GM12892 (cell line): ENCODE measurements at places on chromosomes 2 and 18.

GRCh38 chr2:180474716-180475115 lies 467.6 kb upstream of the CWC22 start:
- DNase-seq: no peak

DNA sequence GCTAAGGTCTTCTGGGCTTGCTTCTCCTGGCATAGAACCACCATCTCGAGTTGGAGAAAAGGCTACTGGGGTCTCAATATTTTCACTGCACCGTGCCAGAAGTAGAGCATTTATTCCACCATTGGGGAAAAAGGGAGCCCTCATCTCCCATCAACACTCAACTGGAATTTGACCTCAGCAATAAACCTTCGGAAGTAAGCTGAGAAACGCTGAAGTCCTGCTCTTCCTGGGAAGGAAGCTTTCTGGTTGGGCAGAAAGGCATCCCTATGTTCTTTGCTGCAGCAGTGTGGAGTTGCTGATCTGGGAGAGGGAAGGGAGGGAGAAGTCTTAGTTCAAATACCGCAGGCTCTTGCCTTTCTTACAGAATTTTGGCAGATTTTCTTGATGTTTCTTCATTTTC lies 368.8 kb downstream of the NUP35 start:
- no peak for DNase-seq

- DNase-seq: no peak
Measured at GRCh38 chr2:229301237-229301636, 30.1 kb upstream of the PID1 start.

DNA sequence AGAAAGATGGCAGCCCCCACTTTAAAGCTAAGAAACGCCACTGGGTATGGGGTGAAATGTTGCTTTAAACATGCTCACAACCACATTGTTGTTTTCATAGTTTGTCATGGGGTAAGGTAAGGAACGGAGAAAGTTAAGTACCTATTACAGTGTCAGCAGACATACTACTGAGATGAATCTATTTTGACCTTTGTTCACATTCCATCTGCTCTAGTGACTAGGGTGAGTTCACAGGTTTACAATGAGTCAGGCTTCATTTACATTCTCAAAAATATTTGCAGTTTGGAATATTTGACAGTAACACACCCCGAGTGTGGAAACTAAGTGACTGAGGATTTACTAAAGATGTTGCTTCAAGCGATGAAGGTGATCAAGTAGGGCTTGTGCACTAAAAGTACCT lies 428.7 kb upstream of the ACVR2A start:
- DNase-seq: no peak

- DNase-seq: no peak
Measured at GRCh38 chr2:204258890-204259289, 286.4 kb upstream of the PARD3B start.

DNA sequence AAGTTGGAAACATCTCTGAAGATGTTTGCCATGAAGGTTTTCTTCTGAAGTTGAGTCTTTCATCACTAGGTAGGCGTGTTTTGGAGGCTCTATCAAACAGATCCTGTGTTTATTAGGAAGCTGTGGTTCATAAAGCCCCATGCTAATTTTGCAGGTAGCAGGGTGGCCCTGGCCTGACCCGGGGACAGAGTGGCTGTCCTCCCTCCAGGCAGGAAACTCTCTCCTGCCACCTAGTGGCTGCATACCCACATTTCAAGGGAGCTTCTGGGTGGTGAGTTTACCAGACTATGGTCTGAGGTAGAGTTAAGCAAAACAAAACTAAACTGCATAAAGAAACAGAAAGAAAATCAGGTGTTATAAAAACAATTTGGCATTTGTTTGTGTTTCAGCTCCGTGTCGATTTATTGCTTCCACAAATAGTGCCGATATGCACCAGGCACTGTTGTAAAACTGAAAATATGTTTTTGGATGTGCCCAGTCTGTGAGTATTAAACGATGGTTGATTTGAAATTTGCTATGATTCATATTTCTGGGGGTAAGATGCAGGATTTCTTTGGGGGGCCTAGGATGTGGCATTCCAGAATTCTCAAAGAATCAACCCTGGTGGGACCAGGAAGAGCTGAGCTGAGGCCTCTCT lies 26.0 kb upstream of the IL37 start:
- DNase-seq: peak; percentile 57

DNA sequence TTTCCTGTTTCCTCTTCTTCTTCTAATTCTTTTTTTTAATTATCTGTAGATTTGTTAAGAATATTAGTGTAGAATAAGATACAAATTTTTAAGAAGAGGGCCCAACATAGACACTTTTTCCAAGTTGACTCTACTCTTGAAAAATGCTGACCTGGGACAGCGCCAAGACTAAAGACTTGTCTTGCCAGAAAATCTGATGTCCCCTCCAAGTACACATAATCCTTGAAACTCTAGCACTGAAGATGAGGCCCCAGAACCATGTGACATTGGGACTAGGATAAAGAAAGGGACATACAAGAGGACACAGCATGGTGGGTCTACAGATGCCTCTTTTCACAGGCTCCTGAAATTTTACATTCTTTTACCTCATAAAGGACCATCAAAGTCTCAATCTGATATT lies 271.6 kb upstream of the SESTD1 start:
- DNase-seq: no peak

DNA sequence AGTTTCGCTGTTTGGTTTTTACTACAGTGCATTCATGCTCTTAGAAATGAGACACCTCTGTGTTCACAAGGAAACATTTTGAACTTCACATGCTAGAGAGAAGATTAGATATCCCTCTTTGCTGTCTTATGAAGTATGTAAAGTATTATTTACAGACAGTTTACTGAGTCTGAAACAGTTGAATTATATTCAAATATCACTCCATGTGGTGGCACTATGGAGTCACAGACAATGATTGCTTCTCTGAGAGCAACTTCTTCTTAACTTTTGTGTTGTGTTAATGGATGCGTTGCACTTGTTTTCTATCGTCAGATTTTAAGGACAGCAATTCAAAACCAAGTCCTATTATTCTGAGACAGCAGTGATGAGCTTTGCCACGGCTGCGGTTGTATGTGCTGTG lies 823.6 kb downstream of the GALR1 start:
- DNase-seq: no peak

- no peak for DNase-seq
Measured at GRCh38 chr2:25085761-25086560, 44.1 kb downstream of the EFR3B start.

GRCh38 chr2:42930025-42930581 lies 137.7 kb upstream of the HAAO start:
- DNase-seq: no peak

- DNase-seq: no peak
Measured at GRCh38 chr2:205770577-205770976, 88.3 kb downstream of the NRP2 start.

GRCh38 chr2:45332567-45332966 lies 278.5 kb downstream of the SRBD1 start:
- DNase-seq: no peak

DNA sequence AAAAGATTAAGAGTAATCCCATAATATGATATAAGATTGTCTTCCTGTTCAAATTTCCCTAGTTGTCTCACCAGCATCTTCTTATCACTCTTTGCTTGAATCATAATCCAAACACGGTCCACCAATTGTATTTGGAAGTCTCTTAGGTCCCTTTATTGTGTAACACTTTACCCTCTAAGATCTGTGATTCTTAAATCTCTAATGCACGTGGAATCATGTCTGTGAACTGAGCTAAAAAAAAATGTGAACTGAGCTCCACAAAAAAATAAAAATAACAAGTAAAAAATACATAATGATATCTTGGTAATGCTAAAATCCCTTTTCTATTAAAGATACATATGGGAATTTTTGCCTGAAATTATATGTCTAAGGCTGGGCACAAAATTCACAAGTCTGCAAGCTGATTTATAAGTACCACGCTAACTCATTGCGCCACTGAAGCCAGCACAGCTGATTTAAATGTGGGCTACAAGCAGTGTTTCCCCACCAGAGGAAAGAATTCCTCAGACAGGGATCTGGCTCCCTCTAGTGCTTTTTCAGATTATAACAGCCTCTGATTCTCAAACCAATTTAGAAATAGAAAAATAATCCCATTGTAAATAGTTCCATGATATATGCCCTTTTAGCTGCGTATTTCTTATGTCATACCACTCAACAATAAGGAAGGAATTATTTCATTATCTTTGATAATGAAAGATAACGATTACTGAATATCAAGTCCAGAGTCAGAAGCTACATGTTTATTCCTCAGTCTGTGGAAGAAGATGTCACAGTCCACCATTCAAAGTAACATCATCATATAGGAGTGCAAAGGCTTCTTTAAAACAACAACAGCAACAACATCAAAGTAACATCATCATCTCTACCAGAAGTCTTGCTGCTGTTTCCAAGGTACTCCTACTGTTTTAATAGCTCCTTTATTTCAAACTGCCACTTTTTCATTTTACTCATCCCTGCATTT lies 22.9 kb downstream of the RBM43 start:
- DNase-seq: peak; percentile 22

DNA sequence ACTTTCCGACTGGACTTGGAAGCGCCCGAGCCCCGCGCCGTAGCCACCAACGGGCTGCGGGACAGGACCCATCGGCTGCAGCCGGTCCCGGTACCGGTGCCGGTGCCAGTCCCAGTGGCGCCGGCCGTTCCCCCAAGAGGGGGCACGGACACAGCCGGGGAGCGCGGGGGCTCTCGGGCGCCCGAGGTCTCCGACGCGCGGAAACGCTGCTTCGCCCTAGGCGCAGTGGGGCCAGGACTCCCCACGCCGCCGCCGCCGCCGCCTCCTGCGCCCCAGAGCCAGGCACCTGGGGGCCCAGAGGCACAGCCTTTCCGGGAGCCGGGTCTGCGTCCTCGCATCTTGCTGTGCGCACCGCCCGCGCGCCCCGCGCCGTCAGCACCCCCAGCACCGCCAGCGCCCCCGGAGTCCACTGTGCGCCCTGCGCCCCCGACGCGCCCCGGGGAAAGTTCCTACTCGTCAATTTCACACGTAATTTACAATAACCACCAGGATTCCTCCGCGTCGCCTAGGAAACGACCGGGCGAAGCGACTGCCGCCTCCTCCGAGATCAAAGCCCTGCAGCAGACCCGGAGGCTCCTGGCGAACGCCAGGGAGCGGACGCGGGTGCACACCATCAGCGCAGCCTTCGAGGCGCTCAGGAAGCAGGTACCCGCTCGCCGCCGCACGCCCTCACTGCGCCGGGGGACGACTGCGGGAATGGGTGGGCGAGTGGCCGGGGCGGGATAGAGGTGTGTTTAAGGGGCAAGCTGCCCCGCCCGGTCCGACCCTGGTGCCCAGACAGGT lies 713 bp downstream of the ATOH8 start:
- no peak for DNase-seq

- no peak for DNase-seq
Measured at GRCh38 chr2:226531061-226531810, 268.4 kb downstream of the IRS1 start.

- no peak for DNase-seq
Measured at GRCh38 chr2:7010391-7011054, 93.3 kb downstream of the RNF144A start.

- DNase-seq: no peak
Measured at GRCh38 chr2:189500456-189501160, 59.3 kb downstream of the WDR75 start.

GRCh38 chr2:16128746-16129610 lies 188.6 kb downstream of the MYCN start:
- DNase-seq: no peak

DNA sequence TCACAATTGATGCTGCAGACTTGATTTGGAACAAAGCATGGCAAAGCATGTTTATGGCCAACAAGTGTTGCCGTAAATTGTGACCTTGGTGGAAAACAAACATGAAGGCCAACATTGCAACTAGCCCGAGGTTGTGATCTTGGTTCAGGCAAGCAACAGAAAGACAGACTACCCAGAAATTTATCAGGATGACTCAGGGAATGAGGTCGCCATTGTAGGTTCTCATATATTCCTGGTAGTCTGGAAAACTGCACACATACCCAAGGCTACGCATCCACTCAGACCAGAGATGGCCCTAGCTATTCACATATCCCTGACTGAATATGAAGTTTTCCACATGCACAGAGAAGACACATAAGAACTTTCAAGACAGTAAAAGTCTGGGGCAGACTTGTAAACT lies 30.1 kb downstream of the CYP1B1 start:
- DNase-seq: no peak

DNA sequence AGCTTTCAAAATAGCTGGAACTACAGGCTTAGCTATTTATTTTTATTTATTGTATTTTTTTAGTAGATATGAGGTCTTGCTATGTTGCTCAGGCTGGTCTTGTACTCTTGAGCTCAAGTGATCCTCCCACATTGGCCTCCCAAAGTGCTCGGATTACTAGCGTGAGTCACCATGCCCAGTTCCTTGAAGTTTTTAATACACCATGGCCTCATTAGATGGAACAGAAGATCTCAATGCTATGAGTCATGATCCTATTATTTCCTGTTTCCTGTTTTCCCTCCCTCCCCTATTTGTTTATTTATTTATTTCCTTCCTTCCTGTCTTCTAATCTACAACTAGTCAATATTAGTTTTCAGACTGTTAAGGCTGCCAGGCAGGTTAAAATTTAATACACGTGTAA lies 309.0 kb downstream of the CMPK2 start:
- no peak for DNase-seq

- DNase-seq: no peak
Measured at GRCh38 chr18:61883547-61883946, 9.3 kb downstream of the RNF152 start.

DNA sequence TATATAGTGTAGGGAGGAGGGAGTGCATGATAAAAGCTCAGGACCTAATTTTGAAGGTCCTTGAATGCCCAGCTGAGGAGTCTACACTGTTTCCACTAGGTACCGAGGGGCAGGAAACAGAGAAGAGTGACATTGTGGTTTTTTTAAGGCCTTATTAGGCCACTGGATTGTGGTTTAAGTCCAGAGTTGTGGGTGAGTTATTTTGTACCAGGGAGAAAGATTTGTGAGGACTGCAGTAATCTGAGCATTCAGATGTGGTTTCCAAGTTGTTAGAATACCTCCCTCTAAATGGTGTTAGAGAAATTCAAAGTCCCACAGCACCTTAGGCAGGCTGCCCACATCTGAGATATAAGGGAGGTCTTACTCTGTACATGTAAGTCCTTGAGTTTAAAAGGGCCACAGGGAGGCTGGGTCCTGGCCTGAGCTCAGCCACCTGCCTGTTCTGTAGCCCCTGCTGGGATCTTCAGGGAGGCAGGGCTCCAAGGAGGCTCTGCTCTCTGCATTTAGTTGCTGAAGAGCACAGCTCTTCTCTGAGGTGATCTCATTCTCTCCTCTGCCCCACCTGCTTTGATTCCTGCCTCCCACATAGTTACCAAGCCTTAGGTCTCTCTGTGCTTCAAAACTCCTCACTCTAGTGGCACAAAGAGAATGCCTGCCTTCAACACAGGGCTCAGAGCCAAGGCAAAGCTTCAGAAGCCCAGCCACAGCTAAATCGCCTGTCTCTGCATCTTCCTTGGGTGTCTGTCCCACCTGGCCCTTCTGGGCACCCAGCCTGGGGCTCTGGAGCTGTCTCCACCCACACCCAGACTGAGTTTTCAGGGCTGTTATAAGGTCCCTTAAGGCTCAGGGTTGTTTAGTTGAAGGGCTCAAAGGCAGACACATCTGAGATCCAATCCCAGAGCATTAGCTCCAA lies 88.1 kb downstream of the VSNL1 start:
- DNase-seq: no peak
